ENCODE measurements at places on chromosomes 2 and 18.
A peak's percentile ranks its signal among the peaks of the same experiment; 100 is the strongest.

DNA sequence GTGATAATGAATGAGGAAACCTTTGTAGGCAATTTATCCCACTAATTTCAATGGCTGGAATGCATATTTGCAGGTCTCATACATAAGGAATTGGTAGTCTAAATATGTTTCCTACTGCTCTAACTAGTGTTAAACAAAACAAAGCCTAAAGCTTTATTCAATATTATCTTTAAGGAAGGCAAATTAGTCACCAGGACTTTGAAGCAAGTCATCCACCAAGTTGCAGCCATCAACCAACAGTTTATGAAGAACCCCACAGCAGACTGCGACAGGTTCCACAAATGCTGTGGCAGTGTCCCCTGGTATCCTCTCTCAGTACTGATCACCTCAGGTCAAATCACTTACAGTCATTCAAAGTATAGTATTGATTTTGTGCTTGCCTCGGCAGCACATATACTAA, 181.5 kb upstream of the ZFP36L2 start:
- no peak for DNase-seq

GRCh38 chr2:113847144-113847543, 42.7 kb upstream of the ACTR3 start:
- DNase-seq: no peak

DNA sequence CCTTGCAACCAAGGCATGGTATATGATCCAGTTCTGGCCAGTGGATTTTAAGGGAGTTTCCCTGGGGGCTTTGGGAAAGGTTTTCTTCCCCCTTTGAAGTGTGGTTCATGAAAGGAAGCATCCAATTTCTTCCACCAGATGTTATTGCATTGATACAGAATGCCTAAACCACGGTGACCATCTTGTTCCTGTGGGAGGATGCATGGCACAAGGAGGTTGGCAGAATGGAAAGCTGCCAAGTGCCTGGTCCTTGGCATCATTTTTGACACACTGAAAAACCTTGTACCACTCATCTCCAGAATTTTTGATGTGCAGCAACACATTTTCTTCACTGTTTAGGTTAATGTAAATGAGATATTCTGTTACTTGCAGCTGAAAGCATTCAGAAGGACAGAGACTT, 55.2 kb upstream of the CXCR4 start:
- DNase-seq: peak; percentile 81

- no peak for DNase-seq
These were observed 198.7 kb downstream of the SPP2 start for GRCh38 chr2:234249034-234249735.

GRCh38 chr2:187408926-187409325, 39.1 kb downstream of the CALCRL start:
- no peak for DNase-seq

- no peak for DNase-seq
These were observed 49.7 kb upstream of the ZNF397 start for GRCh38 chr18:35190948-35191697.

DNA sequence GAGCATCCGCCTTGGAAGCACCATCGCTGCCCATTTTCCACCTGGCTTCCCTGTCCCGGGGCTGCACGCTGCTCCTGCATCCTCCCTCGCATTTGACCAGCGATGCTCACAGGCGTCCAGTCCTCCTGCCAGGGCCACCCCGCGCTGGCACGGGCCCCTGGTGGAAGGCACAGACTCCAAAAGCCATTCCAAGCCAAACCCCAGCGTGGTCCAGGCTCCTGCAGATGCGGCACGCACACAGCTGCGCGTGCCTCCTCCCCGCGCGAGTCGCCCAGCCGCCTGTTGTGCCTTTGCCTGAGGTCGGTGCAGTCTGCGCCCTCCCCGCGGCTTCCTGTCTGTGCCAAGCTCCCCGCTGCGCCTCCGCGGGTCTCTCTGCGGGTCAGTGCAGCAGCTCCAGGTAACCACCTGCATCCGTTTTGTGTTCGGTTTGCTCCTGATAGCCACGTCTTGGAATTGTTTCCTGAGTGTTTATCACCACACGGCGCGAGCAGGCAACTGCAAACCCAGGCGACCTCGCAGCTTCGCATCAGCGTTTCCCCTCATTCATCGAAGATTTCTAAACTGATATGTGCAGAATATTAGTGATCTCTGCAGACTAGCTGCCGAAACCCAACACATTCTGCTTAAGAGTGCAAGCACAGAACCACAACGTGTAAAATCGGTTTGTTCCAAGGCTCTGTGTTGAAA, 65.2 kb upstream of the SALL3 start:
- DNase-seq: no peak

DNA sequence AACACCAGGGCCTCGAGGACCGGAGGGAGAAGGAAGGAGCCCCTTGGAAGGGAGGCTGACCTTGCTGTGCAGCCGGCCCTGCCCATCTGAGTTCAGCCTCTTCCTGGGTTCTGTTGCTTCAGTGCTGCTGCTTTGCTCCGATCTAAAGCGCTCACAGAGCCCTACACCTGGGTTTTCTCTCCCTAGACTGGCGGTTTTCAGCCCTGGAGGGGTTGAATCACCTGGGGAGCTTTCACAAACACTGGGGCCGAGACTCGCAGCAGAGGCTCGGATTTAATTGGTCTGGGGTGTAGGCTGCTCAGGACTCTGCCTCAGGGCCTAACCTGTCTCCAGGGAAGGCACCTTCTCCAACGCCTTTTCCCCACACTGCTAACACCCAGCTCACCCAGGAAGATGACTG, 40.9 kb upstream of the SMAD7 start:
- no peak for DNase-seq

- DNase-seq: no peak
These were observed 17.9 kb downstream of the LPIN1 start for GRCh38 chr2:11764359-11764758.

DNA sequence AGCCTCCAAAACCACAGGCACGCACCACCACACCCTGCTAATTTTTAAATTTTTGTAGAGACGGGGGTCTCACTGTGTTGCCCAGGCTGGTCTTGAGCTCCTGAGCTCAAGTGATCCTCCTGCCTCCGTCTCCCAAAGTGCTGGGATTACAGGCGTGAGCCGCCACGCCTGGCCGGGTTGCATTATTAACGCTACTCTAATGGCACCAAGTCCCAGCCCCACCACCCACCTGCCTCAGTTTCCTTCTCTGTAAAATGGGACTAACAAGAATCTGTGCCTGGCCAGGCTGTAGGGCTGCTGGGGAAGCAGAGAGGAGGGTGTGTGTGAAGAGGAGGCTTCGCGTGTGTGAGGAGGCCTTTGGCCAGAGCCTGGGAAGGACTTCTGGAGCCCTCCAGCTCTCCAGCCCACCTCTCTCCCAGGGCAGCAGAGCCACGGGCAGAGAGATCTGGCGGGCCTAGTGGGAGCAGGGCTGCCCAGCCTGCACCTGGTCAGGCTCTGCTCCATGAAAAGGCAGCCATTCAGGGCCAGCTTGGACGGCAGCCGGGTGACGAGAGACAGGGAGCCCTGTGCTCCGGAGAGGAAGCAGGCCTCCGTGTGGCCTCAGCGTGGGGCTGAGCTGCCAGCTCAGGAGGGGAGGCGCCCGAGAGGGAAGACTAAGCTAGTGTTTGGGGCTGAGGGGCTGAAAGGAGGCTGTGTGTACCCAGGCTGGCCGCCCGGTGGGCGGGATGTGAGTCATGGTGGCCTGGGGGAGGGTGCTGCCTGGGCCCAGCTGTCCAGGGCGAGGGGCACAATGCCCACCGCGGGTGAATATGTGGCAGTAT, 7.4 kb upstream of the B3GNT7 start:
- DNase-seq: peak; percentile 57

GRCh38 chr2:172120118-172120517, 17.4 kb upstream of the DLX2 start:
- no peak for DNase-seq

DNA sequence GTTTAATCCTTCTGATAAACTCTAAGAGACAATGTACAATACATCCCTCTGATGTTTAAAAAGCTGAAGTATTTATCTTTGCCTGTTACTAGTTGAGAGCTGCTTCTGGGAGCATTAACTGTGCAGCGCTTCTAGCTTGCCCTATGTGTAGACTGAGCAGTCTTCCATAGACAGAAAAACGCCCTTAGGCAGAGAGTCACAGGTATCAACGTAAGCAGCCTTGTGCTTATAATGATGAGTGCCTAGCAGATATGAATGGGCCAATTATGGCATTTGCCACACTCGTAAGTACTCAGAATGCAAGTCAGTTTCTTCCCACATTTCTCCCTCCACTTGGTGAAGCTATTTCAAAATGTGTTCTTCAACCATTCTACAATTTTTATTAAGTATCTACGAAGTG, 731.1 kb upstream of the SLC8A1 start:
- DNase-seq: no peak

DNA sequence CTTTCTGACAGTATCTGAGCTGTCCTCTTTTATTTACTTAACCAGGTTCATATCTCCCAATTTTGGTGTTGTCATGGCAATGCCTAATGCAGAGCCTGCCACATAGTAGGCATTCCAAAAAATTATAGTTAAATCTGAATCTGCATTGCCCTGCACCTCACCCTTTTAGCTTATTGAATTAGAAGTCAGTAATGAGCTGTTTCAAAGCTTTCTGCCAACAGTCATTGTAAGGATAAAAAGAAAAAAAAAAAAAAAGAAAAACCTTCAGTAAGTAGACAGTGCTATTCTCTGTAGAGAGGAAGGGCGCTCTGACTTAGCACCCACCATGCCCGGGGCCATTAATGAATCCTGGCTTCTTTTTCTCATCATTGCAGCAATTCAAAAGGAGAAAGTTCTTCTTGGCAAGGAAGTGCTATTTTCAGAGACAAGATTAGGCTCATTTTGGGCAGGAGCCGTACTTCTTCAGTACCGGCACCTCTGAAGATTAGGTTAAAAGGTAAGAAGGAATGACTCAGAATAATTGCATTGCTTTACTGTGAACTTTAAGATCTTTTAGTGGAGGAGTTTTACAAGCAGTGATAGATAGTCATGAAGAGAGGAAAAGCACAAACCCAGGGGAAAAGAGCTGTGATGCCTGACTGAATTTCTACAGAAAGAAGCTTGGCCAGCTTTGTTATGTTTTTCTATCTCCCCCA, 2041.2 kb upstream of the PIK3C3 start:
- DNase-seq: no peak

DNA sequence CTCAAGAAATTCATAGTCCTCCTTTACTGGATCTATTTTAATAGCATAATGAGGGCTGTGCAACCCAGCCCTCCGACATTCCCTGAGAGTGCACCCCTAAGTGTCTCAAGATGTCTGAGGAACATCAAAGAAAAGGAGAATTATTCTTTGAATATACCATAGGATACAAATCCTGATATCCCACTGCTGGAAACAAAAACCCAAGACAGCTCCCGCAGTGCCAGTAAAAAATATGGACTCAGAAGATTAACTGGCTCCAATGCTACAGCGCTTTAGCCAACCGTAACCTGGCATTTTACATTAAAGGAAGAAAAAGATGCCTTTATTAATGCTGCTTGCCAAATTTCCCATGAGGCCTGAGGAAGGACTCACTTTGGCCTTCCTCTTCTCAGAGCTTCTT, 168.4 kb downstream of the TTC32 start:
- no peak for DNase-seq

DNA sequence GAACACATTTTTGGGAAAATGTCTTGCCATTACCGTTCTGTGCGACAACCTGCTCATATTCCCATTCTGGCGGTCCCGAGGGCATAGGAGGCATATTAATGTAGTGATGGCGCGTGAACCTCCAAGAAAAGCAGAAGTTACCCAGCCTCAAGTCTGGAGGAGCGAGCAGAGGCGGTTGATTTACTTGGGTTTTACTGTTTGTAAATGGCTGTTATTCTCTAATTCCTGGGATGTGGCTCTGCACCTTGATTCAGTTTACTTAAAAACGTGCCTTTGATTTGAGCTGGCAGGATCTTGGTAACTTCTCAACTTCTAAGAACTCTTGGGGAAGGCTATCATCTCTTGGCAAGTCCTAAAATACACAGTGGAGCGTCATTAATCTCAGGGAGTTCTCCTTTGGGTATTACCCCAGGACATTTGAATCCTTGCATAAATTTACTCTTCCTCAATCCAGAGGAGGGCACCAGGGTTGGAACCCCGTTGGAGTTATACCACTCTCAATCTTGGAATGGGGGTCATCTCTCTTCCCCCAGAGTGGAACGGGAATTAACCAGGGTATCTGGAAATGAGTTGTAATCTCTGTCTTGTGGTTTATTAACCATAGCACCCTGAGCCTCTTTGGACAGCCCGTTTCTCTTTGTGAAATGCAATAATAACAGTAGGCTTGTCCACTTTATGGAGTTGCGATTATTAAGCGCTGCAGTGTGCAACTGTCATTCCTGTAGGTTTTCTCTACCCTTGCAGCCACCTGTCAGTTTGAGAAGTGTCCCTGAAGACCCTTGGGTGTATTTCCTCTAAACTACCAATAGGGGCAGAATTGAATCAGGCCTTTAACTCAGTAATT, 2.1 kb downstream of the HK2 start:
- DNase-seq: peak; percentile 27

- no peak for DNase-seq
These were observed 98.8 kb upstream of the ZNF516 start for GRCh38 chr18:76593843-76594242.

- no peak for DNase-seq
These were observed 40.9 kb upstream of the NEB start for GRCh38 chr2:151775057-151775740.

- no peak for DNase-seq
These were observed 94.1 kb upstream of the OTOS start for GRCh38 chr2:240234503-240234951.

GRCh38 chr2:109174214-109174613, 45.2 kb downstream of the SH3RF3 start:
- no peak for DNase-seq

DNA sequence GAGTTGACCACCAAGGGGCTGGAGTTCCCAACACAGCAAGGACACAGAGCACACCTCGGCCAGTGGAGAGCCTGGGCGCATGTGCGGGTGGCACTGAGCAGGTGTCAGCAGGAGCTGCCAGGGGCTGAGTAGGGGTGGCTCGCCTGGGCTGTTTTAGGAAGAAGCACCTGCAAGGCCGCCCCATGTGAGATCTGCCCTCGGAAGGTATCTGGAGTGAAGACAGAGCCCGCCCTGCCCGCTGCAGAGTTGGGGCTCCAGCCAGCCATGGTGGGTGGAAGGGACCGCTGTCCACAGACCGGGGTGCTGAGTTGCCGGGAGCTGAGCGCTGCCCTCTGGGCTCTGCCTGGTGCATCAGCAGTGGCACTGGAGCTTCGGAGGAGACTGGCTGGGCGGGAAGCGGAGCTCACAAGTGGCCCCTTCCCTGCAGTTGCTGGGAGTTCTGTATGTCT, 35.2 kb downstream of the MTERF4 start:
- DNase-seq: no peak

GRCh38 chr18:11150271-11150615, 874 bp upstream of the PIEZO2 start:
- no peak for DNase-seq

- no peak for DNase-seq
These were observed 28.7 kb upstream of the CABLES1 start for GRCh38 chr18:23106575-23106974.

GRCh38 chr2:214607051-214607450, 196.2 kb downstream of the VWC2L start:
- no peak for DNase-seq

DNA sequence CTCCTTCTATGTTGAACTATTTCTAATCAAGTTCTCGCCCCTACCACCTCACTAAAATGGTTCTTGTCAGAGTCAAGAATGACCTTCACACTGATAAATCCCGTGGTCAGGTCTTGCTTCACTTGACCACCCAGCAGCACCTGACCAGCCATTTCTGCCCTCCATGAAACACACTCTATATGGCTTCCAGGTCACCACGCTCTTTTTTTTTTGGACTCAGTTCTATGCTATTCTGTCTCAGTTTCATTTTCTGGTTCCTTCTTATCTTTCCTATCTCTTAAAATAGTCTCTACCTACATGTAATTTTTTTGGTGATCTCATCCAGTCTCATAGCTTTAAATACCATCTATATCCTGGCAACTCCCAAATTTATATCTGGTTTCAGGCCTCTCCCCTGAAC, 11.4 kb downstream of the EIF2AK3 start:
- DNase-seq: no peak

Measured in GDM1 (cell line).